Thyroid gland (tissue), 4 donors: ENCODE measurements at places on chromosomes 7 and 10. TPM values are rescaled to one million over a fixed set of nuclear protein-coding genes. Genes with fewer than 3 reads are reported as not detected.

CYCS gene
- total RNA-seq = 76.2 TPM

GSTO2 gene
- total RNA-seq = 7.5 TPM

HOXA6 gene
- 1.6 TPM for total RNA-seq

C10orf105 gene
- total RNA-seq = not detected

- H3K4me1 ChIP-seq = peaks cover 22% of the 10 kb centered on the region
- no peaks in the 10 kb centered on the region for H3K27me3 ChIP-seq
- peaks cover 5% of the 10 kb centered on the region for H3K36me3 ChIP-seq
- no peak overlapping the region for H3K27ac ChIP-seq
Measured at GRCh38 chr10:100182908-100183307, 2.9 kb downstream of the ERLIN1 start.

DNA sequence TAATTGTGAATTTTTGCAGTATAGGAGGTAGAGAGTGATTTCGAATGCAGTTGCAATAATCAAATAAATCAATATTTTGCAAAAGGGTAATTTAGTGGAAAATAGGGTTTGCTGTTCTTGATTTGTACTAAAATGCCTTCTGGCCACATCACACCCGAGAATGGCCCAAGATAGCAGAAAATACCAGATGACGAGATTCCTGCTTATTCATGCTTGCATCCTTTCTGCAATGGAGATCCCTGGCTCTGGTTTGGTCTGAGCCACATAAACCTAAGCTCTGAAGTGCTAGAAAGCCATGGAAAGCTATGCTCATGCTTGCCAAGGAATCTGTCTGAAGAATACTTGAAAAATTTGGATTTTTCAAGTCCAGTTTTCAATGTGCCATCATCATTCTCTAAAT lies 634.2 kb upstream of the COBL start:
- H3K36me3 ChIP-seq = no peaks in the 10 kb centered on the region
- DNase-seq = peak; percentile 48
- peak overlapping the region; percentile 1 for H3K27ac ChIP-seq
